ENCODE measurements at places on chromosomes 11 and 22.

GRCh38 chr22:20060700-20061480 lies 19.2 kb upstream of the DGCR8 start:
- DNase-seq = no peak

GRCh38 chr22:41237036-41237706 lies 3.6 kb downstream of the CHADL start:
- no peak for DNase-seq

DNA sequence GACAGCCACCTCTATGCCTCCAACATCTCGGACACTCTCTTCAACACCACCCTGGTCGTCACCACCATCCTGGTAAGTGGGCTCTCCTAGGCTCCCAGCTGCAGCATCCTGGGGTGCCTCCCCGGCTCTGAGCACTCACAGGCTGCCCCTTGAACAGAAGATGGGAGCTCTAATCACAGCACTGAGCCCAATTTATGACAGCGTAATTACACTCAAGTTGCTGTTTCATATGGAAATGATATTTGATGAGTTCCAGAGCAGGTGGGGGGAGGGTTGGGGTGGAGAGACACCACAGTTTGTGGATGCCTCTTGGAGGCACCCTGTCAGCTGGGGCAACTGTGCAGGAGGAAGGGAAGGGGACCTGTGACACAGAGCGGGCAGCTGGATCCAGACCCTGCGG lies 125.3 kb upstream of the TBCEL start:
- DNase-seq = no peak

GRCh38 chr11:90770007-90770406 lies 547.2 kb upstream of the CHORDC1 start:
- DNase-seq = no peak

DNA sequence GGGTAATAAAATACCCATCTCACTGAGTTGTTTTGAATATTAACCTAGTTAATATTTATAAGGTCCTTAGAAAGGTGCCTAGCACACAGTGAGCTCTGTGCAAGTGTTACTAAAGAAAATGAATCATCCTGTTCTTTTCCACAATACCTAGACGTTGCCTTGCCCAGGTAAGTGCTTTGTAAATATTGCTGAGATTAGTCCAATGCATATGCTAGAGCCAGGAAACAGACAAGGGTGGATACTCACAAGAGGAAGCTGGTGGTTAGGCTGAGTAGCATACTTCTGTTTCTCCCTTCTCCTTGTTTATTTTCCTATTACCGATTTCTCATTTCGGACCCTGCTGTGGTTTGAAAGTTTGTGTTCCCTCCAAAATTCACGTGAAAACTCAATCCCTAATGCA lies 58.1 kb upstream of the BARX2 start:
- no peak for DNase-seq
